ENCODE measurements at places on chromosomes 4 and X.

DNA sequence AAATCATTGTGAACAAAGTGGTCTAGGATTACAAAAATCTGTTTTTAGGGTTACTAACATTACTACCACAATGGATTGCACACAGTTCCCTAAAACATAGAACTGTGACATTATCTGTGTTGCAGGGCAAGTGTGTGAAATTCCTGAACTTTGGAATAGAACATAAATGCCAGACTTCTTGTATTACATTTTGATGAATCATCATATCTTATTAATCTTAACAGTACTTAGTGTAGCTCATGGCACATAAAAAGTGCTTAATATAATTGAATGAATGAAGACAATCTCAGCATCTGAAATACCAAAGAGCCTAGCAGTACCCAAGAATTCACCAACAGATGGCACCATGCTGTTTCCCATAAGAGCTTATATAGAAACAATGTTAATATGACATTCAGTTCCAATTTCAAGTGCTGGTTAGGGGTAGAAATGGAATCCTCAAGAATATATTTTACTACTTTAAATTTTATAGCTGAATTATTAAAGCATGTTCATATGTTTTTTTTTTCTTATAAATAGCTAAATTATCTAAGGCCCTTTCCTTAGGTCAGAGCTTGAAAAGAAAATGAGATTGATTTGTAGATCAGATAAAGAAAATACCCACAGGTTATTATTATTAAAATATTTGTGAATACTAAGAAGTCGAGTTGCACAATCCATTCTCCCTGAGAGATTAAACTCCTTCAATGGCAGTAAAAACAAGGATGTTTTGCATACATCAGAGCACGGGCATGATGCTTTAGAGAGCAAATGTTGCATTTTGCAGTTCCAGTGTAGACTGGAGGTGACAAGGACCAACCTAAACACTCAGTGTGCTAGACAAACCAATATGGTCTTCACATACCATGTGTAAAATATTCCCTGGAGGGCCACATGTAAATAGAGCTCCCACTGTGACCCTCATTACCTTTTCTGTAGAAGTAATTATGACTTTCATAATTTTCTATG is 25.7 kb upstream of the SHISA3 start:
- DNase-seq = peak; percentile 26

DNA sequence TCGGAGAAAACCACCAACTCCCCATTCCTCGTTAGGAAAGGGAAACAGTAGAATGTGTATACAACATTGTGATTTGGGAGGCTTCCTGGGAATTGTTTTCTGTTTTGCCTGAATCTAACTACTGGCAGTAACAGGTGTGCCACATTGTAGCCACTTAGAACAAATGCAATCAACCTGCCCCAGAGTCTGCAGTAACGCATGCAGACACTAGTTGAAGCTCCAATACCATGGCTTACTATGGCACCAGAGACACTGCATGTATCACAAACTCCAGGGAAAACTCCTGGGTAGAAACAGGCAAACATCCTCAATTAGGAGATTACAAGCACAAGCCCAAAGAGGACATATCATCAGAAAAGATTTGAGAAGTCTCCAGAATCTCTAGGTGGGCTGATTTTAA is 154.2 kb upstream of the NEIL3 start:
- no peak for DNase-seq

GRCh38 chr4:99404595-99405287 is 30.4 kb downstream of the ADH7 start:
- no peak for DNase-seq

GRCh38 chrX:45517090-45517973 is 316.7 kb upstream of the DIPK2B start:
- peak; percentile 3 for DNase-seq

DNA sequence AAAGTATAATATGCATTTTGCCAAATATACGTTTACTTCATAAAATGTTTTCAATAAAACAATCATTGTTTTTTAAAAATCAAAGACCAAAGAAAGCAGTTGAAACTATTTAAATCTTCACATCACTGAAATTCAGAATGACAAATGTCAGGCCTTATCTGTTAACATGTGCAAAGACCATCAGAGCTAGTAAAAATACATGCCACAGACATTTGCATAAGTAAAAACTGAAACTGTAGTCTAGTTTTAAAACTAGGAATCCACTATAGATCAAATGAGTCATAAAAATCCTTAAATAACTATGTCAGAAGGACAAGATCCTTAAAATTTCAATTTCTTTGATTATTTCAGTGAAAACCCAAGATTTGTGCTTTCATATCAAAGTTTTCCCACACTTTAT is 24.8 kb downstream of the KLHL15 start:
- DNase-seq = no peak

DNA sequence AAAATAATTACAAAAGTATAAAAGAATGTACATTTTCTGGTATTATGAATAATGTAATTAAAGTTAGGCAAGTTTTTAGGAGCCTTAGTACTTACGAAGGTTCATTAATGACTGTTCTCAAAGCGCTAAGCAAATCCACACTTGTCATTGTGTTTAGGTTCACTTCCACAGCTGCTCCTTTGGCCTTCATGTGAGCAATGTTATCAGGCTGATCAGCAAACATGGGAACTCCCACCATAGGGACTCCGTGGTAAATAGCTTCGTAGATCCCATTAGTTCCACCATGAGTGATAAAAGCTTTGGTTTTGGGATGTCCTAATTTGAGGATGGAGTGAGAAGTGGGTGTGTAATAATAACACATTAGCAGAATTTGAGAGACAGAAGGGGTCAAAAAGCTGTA is 45.1 kb downstream of the UGT2A2 start:
- DNase-seq = no peak

GRCh38 chr4:6988016-6988715 is 55.0 kb upstream of the TADA2B start:
- no peak for DNase-seq

GRCh38 chr4:173171098-173171497 is 2.5 kb downstream of the GALNT7 start:
- DNase-seq = no peak

DNA sequence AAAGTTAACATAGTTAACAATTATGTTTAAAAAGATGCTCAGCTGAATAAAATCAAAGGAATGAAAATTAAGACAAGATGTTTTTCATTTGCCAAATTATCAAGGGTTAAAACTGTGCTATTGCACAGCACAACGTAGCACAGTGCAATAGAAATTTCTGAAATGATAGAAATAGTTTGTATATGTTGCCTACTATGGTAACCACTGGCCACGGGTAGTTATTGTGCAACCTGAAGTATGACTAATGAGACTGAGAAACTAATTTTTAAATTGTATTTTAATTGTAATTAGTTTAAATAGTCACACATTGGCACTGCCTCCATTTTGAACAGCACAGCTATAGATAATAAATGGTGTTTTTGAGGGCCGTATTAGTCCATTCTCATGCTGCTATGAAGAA is 343.1 kb upstream of the FAM241A start:
- DNase-seq = no peak

DNA sequence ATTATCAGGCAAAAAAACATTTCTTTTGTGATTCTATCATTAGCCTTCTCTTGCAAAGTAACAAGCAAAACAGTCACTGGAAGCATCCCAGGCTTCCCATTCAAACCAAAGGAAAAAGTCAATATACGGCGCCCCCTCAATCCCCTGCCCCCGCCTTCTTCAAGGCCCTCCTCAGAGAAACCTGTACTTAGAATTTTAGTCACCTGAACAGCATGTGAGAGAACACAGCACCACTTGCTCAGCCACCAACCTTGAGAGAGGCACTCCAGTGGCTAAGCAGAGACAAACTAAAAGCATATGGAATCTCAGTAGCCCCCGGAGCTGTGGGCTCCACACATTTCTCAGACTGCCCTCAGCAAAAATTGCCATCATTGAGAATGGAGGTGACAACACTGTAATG is 25.2 kb downstream of the LEF1 start:
- DNase-seq = no peak

GRCh38 chrX:138897621-138898492 is 186.3 kb upstream of the FGF13 start:
- no peak for DNase-seq

DNA sequence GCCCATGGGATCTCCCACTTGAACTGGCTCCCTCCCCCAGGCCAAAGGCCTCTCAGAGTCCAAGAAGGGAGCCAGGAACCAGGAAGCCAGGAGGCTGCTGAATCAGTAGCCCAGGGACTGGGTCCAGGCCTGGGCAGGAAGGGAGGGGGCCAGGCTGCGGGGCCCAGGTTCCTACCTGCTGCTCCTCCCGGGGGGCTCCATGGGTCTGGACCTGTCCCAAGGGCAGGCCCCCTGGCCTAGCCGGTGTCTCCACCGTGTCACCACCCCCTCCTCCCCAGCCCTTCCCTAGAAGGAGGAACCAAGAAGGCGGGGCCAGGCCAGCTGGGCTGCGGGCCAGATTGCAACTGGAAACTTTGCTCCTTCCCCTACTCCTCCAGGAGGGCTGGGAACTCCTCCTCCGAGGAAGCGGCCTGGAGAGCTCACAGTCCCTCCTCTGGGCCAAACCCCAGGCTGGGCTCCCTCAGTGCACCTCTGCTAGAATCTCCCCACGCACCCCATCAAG is at the start of gene IQSEC2:
IQSEC2 (minus strand) TSS at position 264 of the 502 bp plus-strand sequence.
- peak; percentile 3 for DNase-seq

GRCh38 chr4:109803924-109804571 is 2.2 kb upstream of the CFI start:
- DNase-seq = no peak

DNA sequence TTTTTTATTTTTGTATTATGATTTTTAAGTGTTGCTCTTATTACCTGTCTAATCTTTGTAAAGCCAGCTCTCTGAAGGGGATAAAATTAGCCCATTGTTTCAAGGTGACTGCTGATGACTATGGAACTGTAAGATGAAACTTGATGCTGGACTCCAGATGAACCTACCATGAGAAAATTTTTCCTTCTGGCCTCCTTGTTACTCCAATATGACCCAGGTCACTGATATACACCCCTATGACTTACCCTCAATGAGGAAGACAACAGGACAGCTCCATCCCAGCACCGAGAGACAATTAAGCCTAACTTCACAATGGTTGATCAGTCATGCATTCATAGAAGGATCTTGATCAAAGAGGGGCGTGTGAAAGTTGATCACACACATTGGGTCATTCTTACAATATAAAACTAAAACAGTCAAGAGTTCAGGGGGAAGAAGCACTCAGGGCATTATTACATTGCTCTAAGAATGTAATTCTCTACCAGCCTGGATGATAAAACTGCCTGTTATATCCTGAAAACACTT is 230.8 kb upstream of the AGTR2 start:
- DNase-seq = no peak

- no peak for DNase-seq
These were observed 147.8 kb downstream of the PAPSS1 start for GRCh38 chr4:107572281-107572680.

DNA sequence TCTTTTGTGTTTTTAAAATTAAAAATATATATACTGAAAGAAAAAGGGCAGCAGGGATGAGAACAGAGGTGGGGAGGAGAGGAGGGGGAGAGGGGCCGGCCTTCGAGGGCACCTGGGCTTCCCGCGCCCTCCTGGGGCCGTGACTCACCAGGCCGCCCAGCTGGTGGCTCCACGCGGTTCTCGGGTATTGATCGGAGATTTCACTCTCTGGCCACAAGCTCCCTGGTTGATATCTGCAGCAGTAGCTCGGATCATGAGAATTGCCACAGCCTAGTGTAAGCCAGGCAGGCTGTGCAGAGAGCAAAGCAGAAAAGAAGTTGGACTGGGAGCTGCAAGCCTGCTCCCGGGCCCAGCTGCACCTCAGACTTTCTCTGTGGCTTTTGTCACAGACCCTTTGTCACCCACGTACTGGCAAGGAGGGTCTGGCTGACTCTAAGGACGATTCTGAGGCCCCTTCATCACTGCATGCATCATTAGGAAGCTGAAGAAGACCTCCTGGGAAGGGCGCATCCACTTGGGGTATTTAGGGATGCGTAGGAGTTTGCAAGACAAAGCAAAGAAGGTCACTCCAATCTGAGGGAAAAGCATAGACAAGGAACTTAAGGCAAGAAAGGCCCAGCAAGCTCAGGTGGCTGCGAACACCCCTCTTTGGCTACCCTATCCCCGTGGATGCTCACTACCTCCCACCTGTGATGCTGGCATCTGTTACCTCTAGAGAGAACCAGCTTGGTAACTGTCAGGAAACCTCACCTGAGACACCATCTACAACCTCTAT is 71.7 kb downstream of the CPZ start:
- DNase-seq = no peak

- DNase-seq = no peak
These were observed 242.4 kb downstream of the BMPR1B start for GRCh38 chr4:95000076-95000648.

DNA sequence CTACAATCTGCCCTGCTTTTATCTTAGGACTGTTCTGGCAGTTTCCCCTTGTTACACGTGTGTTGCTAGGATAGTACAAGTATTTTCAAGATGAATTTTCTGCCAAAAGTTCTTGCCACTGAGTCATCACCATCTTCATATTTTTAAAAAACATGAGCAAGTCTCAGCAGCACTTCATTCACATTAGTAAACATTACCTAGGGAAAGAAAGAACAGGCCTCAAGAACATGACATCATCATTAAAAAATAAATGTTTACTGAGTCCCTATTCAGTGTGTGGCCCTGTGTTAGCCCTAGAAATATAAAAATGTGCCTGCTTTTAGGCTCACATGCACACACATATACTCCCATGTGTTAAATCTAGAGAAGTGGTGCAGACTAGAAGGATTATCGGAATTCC is 18.7 kb upstream of the GPC3 start:
- DNase-seq = no peak

DNA sequence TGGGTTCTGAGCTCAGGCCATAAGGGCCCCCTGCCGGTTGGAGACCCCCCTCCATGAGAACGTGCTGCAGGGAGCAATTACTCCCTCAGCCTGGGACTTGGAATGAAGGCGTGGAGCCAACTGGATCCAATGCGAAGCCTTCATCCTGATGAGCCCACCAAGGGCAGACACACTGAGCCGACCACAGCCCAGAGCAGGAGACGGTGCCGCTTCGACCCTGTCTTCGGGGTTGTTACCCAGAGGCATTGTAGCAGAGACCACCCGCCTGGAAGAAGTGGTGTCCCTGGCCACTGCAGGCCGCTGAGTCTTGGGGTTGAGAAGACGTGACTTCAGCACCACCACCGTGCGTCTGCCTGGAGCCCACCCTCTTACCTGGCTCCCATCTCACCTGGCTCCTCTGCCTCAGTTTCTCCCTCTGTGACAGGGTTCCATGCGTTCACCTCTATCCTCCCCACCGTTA is 7.0 kb upstream of the NKX1-1 start:
- no peak for DNase-seq

DNA sequence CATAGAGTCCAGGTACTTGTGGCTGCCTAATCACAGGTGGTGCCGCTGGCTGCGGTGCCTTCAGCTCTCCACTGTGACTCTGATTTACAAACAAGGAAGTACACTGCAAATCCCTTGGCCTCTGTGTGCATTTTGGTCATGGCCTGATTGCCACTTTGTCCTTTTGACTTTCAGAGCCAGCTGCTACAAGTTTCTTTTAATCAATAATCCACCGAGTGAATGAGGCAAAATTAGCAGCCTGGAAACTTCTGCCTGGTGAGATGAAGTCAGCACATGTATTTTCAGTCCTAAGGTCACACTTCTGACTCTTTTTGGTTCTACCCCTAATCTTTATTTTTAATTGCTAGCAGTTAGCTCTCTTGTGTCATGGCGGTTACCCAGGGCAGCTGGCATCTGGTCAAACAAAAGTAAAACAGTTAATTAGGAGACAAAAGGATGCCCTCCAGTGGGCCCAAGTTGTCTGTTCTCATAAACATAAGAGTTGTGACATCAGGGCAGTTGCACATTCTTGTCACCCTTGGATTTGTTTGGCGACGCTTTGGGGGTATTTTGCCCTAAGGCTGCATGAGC is 62.3 kb upstream of the LNX1 start:
- DNase-seq = peak; percentile 46

- no peak for DNase-seq
These were observed 15.3 kb downstream of the KLHL2 start for GRCh38 chr4:165222651-165222994.
